Esophagus muscularis mucosa (tissue), 4 donors: ENCODE measurements at places on chromosomes 12 and 14. TPM values are rescaled to one million over a fixed set of nuclear protein-coding genes. Genes with fewer than 3 reads are reported as not detected.

The STON2 gene
- total RNA-seq: 9.6 TPM

The NFE2 gene
- total RNA-seq: 0.42 TPM

The KLHDC1 gene
- 8.3 TPM for total RNA-seq

The PRKAB1 gene
- 20.3 TPM for total RNA-seq

The CLEC6A gene
- not detected for total RNA-seq

The TMEM121 gene
- 7.6 TPM for total RNA-seq

The TPPP2 gene
- not detected for total RNA-seq

The CISTR gene
- not detected for total RNA-seq

The TSPAN11 gene
- 17.8 TPM for total RNA-seq

The SSPN gene
- total RNA-seq: 67.8 TPM

The NOVA1 gene
- 13.2 TPM for total RNA-seq

The CLEC4D gene
- total RNA-seq: not detected

DNA sequence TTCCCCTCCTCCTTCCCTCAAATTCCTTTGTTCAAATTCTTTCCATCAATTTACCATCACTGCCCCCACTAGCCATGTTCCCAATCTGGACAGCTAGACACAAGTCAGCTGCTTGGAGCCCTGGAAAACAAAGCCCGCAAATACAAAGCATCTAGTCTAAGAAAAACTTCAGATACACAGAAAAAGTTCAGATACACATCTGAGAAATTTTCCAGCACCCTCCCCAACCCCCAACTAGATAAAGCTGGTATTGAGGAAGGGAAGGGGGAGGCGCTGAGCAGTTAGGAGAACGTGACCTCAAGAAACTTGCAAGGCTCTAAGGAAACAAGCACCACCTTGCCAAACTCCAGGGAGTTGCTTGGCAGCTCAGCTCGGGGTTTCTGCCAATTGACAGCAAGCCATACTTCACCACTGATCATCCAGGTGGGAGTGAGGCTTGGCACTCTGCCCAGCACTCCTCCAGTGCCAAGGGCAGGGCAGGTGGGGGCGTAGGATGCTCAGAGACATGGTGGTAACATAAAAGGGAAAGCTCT lies 5.1 kb upstream of the CNIH1 start:
- DNase-seq: no peak

GRCh38 chr12:114752217-114752616 lies 68.2 kb upstream of the TBX3 start:
- no peak for DNase-seq

- DNase-seq: peak; percentile 92
These were observed 767 bp upstream of the CRY1 start for GRCh38 chr12:107094183-107094448.

GRCh38 chr14:30297876-30298795 lies 260.8 kb upstream of the G2E3 start:
- no peak for DNase-seq

DNA sequence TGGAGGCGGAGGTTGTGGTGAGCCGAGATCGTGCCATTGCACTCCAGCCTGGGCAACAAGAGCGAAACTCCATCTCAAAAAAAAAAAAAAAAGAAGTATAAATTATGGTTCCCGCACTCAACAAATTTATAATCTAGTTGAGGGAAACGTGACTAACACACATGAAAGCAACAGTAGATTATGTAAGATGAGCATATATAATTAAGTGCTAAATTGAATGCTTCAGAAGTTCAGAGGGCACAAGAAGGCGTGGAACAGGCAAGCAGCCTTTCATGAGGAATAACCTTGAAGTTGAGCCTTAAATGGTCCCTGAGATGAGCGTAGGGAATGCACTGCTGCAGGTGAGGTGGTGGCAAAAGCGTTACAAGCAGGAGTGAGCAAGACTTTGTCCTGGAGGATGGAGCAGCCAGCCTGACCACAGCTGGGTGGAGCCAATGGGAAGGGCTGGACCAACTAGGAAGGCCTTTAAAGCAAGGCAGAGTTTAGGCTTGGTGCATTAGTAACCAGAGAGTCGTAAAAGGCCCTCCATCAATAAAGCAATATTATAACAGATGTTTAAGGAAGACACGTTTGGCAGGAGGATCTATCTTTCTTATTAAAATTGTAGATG lies 30.6 kb upstream of the TUBA1A start:
- no peak for DNase-seq

GRCh38 chr14:78875049-78875448 lies 704.9 kb downstream of the NRXN3 start:
- no peak for DNase-seq

- no peak for DNase-seq
These were observed 3.8 kb upstream of the SIVA1 start for GRCh38 chr14:104749111-104749649.

GRCh38 chr14:62087191-62087590 lies 325.0 kb downstream of the SNAPC1 start:
- DNase-seq: no peak

DNA sequence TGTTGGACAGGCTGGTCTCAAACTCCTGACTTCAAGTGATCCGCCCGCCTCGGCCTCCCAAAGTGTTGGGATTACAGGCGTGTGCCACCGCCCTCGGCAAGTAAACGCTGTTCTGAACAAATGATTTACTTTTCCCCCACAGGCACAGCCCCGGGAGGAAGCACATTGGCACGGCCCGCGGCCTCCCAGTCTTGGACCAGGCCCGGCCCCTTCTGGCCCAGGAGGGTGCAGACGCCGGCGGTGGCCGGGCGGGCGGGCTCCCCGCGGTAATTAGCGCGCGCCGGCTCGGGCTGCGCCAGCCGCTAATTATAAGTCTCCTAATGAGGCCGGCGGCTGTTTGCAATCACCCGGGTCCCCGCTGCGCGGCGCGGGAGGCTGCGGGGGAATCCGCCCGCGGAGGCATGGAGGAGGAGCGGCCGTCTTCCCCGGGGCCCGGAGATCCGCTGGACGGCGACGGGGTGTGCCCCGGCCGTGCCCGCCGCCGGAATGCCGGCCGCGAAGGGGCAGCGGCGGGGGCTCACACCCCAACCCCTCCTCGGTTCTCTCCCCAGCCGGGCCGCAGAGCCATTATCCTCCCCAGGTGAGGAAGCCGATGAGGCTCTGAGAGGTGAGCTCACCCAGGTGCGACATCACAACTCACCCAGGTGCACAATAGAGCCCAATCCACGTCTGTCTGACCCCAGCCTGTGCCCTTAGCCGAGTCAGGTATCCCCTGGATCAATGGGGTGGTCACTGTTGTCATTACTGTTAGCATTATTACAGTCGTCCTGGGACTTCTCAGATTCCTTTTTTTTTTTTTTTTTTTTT lies 3.3 kb upstream of the POP5 start:
- no peak for DNase-seq

DNA sequence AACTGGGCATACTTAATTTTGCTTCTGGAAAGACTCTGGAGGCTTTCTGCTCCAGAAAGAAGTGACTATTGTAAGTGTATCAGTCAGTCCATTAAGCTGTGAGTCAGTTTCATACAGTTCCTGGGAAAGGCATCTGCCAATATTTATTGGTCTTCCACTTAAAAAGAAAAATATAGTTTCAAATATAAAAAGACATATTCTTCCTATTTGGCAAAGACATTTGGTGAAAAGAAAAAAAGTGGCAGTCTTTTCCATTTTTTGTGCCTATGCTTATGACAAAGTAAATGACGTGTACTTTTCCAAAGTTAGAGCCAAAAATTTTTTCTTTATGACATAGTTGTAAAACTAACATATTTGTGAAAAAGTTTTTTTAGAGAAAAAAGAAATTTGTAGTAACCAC lies 12.3 kb downstream of the TMEM30B start:
- no peak for DNase-seq

DNA sequence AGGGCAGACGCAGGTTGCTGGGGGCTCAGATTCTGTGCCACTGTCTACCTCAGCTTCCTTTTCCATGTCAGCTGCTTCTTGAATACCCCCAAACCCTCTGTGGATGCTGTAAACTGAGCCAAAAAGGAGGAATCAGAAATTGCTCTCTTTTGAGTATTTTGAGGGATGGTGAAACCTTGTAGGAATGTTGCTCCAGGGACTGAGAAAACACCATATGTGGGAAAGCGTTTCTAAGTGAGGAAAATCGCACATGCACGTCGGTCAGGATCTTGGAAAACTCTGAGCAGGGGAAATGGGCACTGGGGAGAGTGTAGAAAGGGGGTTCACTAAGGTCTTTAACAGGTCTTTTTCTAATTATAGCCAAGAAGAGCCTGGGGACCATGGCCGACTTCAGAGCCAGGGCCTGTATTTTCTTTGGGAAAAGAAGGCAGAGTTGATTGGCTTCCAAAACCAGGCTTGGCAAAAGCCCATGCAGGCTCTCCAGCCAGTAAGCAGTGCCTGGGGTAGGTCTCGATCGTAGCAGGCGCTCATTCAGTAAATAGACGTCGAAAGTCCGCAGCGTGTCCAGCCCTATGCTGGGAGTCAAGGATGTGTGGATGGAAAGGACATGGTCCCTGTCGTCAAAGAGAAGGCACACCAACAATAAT lies 58.0 kb downstream of the NTF3 start:
- DNase-seq: no peak

DNA sequence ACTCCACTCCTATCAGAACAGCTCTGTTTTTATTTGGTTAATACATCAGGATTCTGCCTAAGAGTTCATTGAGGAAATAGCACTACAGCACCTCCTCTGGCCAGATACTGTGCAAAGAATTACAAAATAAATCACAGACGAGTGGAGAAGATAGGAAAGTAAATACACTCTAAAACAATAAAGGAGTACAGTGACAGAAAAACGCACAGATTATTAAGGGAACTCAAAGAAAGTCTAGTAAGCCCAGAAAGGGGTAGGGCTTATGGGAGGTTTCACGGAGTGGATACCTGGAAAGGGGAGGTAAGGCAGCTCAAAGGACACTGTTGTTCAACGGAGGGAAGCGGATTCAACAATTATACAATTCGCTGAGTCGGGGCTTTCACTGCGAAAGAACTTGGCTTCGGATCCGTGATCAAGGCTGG lies 5.5 kb downstream of the OR10AD1 start:
- peak; percentile 82 for DNase-seq

- DNase-seq: no peak
These were observed 17.9 kb downstream of the RTL1 start for GRCh38 chr14:100885617-100886016.

DNA sequence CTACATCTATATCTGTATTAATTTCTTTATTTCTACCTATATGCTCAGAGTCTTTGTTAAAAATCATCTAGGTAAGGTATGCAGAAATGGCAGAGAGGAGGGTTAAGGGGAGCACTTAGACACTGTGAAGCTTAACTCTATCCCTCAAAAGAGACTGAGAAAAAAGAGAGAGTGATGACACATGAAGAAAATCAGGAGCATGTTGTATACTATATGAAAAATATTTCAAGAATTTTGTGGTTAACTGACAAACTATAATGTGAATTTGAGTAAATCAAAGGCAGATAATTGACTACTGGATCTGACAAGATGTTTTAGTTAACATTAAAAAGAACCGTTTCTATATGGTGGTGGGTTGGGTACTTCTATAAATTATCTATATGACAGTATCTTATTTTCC lies 1814.2 kb upstream of the SEL1L start:
- DNase-seq: no peak
